KBM-7 (cell line): ENCODE measurements at places on chromosomes 1 and 21.

DNA sequence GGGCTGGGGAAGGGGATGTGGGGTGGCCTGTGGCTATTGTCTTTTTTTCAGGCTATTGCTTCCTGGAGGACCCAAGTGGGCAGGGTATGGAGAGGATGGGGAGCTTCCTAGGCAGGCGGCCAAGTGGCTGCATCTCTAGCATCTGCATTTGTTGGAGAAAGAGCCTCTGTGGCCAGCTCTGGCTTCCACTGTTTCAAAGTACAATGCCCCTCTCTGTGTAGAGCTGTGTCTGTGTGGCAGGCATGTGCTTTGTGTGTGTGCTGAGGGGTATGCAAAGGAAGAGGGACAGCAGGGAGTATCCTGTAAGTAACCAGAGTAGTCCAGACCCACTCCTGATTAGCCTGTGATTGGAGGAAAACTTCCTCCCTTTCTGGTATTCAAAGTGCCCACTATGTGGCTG lies 40.6 kb downstream of the KCNA2 start:
- no peak for DNase-seq

- DNase-seq: no peak
These were observed 6.9 kb downstream of the CD1B start for GRCh38 chr1:158324395-158324794.

- DNase-seq: no peak
These were observed 83.9 kb downstream of the NID1 start for GRCh38 chr1:235980976-235981375.

GRCh38 chr1:164624400-164624799 lies 65.4 kb downstream of the PBX1 start:
- DNase-seq: no peak

DNA sequence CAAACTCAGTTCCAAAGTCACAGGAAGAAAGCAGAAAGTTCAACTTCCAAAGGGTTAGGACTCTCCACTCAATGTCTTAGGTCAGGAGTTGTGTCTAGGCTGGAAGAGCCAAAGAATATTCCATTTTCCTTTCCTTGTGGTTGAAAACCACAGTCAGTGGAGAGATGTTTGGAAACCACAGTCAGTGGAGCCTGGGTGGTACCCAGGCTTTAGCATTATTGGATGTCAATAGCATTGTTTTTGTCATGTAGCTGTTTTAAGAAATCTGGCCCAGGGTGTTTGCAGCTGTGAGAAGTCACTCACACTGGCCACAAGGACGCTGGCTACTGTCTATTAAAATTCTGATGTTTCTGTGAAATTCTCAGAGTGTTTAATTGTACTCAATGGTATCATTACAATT lies 11.7 kb downstream of the ATF3 start:
- no peak for DNase-seq

DNA sequence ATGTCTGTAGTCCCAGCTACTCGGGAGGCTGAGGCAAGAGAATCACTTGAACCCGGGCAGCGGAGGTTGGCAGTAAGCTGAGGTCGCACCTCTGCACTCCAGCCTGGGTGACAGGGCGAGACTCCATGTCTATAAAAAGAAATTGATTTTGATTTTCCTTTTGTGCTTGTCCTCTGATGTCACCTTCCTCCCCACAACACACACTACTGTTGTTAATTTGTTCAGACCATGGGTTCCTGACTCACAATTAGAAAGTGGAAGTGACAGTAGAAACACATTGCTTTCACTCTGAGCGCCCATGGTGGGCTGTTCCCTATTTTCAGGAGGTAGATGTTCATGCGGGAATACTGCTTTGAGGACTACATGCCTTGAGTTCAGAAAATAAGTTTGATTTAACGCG lies 165.5 kb upstream of the KCNJ6 start:
- DNase-seq: no peak

DNA sequence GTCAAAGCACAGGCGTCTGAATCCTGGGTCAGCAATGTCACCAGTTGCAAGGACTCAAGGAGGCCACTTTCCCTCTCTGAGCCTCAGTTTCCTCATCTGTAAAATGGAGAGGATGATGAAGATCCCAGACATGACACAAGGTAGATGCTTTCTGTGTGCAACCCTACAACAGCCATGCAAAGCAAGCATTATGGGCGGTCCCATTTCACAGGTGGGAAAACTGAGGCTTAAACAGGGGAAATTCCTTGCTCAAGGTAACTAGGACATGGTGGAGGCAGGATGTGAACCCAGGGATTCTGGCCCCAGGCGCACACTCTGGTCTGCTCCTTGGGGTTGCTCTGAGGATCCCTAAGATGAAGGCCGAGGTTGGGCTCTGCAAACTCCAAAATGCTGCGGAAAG lies 311.0 kb downstream of the PTPRU start:
- no peak for DNase-seq

- DNase-seq: no peak
These were observed 33.9 kb upstream of the LBR start for GRCh38 chr1:225461533-225462428.

GRCh38 chr1:212485571-212485912 lies 52.8 kb downstream of the NENF start:
- DNase-seq: no peak

- DNase-seq: no peak
These were observed 297.6 kb downstream of the TTLL7 start for GRCh38 chr1:83701355-83701754.

DNA sequence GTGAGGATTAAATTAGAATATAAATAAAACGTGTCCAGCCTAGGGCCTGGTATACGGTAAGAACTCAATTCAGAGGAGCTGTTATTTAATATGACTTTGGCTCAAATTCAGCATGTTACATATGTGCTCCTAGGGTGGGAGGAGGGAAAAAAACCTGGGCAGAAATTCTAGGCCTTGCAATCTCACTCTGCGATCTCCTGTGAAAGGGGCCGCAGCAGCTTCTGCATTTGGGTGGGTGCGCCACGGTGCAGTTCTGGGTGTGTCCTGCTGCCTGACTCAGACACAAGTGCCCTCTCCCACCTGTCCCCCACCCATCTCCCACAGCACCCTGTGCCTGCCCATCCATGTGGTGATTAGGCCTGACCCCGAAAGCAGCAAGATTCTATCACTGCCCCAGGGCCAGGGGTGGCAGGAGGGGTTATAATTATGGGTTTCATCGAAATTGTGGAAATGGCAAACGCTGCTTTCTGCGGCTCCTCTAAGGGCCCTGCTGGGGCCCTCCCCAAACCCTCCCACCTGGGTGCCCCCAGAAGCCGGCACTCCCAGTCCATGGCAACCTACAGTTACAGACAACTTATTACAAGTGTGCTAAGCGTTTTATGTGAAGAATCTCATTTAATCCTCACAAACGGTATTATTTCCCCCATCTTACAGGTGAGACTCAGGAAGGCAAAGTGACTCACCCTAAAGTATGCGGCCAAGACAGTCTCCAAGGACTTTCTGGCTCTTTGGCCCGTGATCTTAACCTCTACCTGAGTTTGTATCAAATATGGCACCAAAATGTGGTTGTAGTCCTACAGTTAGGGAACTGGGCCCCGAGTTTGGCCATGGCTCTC lies 25.5 kb upstream of the GRHL3 start:
- no peak for DNase-seq

DNA sequence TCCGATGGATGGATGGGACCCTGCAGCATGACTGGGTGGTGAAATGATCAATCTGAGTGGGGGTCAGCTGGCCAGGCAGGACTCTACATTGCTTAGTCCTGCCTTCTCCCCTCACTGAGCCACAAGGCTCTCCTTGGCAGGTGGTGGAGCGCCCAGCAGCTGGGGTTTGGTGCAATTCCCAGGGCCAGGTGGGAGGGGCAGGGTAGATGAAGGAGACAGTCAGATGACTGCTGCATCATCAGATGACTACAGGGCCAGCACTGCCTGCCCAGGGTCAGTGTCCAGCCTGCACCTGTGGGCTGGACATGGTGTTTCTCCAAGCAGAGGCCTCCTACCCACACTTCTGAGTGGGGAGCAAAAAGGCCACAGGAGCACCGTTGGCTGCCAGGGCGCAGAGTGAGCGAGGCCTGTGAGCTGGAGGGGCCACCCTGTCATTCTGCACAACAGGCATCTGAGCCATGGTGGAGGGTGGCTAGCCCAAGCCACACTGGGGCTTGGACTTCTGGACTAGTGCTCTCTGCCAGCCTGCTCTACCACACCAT lies 103.9 kb upstream of the EDN2 start:
- DNase-seq: no peak

- peak; percentile 74 for DNase-seq
These were observed 10.6 kb upstream of the LRRC39 start for GRCh38 chr1:100188617-100189016.

DNA sequence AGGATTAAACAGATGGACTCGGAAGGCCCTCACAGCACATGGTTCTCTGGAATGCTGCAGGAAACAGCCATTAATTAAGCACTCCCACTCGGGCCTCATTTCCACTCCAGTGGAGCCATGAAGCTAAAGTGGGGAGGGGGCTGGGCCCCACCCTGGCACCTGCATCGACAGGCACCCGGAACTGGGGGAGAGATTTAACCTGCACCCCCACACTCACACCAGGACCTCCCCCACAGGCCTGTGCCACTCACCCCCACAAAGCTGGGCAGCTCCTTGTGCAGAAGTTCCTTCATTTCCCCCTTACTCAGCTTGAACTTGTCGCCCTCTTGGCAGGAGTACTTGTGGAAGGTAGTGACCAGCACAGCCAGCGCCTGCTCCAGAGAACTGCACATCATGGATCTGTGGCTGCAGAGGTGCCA lies 2.2 kb downstream of the S100A2 start:
- no peak for DNase-seq

DNA sequence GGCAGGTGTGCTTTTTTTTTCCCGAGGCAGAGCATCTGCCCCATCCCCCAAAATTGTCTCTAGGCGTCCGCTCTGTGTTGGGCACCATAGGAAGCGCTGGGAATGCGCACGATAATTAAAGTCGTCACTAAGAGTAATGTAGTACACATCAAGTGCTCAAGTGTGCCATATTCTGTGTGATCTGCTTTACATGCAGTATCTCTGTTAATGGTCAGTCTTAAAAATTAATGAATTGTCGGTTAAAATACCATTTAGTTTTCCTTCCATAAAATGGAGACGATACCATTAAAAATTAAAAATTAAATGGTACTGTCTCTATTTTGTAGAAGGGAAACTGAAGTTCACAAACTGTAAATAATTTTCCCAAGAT lies 544 bp upstream of the CCT8 start:
- no peak for DNase-seq

- no peak for DNase-seq
These were observed 70.8 kb upstream of the LRRN2 start for GRCh38 chr1:204756349-204756748.

GRCh38 chr1:68141071-68142021 lies 90.9 kb upstream of the DIRAS3 start:
- no peak for DNase-seq
